Fibroblast of gingiva (primary cell): ENCODE measurements at places on chromosomes 13 and 19.
A peak's percentile ranks its signal among the peaks of the same experiment; 100 is the strongest.

DNA sequence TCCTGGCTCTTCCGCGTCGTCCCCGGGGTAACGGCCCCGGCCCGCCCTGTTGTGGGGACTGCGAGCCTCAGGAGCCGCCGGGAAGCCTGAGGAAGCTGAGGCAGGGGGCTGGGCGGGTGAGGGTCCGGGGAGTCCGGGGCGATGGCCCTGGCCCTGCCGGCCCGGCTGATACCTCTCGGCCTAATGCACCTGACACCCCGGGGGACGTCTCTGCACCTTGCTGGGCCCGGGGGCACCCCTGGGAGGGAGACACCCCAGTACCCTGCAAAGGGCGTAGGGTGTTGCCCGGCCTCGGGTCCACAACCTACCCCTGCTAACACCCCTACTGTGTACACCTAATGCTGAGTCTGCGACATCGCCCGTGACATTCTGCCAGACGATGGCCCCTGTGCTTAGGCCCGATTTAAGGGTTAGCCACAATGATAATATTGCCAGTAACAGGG is 410 bp downstream of the PIN1 start:
- no peak for DNase-seq

- DNase-seq, result no peak
These were observed 11.9 kb upstream of the GNA15 start for GRCh38 chr19:3123956-3124355.

DNA sequence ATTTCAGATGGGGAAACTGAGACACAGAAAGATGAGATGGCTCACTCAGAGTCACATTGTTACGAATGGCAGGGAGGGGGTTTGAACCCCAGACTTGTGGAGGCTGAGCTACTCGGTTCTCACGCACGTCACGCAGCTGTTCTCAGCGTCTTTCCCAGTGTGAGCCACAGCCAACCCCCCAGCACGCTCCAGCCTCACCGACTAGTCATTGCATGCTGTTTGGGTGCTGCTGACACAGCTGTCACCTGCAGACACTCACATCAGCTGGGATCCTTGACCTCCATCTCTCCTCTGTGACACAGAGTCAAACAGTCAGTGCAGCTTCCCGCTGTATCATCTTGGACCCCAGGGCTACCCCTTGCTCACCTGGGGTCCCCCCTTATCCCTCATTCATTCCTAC is 2.4 kb upstream of the NCAN start:
- no peak for DNase-seq

DNA sequence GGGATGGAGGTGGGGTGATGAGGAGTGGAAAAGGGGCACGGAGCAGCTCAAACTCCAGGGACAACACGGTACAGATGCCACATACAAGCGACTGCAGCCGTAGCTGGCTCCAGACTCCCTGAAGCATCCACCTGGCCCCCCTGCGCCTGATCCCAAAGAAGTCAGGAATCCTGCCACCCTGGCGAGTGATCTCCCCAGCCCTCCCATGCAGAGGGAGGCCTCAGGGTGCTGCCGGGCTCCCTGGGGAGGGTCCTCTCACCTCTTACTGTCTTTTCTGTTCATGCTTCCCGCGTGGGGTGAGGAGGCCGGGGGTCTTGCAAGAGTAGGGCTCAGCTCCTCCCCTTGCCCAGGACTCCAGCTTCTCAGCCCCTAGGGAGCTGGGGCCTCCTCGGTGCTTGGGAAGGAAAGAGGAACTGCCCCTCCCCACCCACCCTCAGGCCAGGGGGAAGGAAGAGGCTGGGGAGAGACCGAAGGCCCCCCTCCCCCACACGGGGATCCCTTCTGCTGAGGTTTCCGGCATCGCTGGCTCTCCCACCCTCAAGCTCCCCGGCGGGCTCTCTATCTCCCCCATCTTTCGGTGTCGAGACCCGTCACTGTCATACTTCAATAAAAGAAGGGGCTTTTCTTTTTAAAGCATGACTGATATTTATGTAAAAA is at the start of gene RASGRP4:
RASGRP4 (minus strand) TSS at position 410 of the 657 bp plus-strand sequence; CDS start at position 282, 128 bp downstream.
- no peak for DNase-seq

GRCh38 chr13:105097521-105097920 is 1437.9 kb downstream of the EFNB2 start:
- DNase-seq, result no peak

DNA sequence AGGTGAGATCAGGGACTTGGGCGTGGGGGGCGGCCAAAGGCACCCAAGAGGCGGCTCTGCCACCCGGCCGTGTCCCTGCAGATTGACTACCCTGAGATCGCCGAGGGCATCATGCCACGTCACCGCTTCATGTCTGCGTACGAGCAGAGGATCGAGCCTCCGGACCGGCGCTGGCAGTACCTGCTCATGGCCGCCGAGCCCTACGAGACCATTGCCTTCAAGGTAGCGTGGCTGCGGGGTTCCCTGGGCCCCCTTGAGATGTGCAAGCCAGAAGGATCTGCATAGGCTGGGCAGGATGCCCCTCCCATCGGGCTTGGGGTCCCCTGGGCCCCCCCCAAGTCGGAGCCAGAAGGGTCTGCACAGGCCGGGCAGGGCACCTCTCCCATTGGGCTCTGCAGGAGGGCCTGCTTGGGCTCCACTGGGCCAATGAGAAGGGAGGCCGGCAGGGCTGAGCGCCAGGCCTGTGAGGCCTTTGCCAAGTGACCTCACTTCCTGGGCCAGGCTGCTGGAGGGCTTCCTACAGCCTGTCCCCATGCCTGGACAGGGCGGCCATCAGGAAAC is 2.2 kb upstream of the AMH start:
- DNase-seq, result peak; percentile 48

- no peak for DNase-seq
These were observed 19.5 kb downstream of the CHERP start for GRCh38 chr19:16522559-16523377.

DNA sequence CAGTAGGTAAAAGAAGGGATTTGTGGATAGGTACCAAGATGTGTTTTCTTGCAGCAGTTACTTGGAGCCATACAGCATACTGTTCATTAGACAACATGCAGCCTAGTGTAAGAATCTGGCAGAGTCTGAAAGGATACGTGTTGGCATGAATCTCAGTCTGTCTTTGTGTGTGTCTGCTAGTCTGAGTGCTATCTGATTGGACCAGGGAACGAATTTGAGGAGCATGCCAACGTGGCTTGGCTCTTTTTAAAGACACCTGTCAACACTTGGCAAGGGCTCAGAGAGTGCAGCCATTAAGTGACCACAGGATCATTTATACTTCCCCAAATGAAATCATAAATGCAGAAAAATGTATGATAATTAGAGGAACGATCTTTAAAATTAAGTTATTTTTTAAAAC is 27.6 kb upstream of the ATXN8OS start:
- DNase-seq, result no peak

GRCh38 chr13:28564030-28564429 is 69.1 kb upstream of the FLT1 start:
- no peak for DNase-seq

GRCh38 chr13:19713186-19713965 is 69.4 kb downstream of the PSPC1 start:
- DNase-seq, result peak; percentile 32

- no peak for DNase-seq
These were observed 1357.9 kb downstream of the SLITRK5 start for GRCh38 chr13:89029062-89029461.

DNA sequence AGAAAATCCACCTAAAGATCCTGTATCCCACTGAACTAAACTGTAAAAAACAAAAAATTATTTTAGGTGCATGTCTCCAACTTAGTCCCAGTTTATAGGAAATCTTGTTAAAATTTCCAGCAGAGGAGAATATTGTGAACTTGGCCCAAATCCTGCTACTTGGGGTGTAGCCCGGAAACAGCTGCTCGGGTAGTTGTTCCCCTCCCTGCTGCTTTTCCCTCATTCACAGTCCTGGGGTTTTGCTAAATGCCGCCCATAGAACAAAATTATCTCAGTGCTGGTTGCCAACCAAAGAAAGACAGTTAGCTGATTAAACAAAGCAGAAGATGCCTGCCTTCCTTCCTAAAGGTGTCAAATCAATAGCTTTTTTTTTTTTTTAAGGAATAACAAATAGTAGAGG is 330.5 kb upstream of the KLF12 start:
- DNase-seq, result no peak

GRCh38 chr19:34118879-34119748 is 53.2 kb upstream of the LSM14A start:
- no peak for DNase-seq

GRCh38 chr13:95032121-95032520 is 269.1 kb downstream of the ABCC4 start:
- no peak for DNase-seq

GRCh38 chr13:93249364-93250306 is 23.0 kb downstream of the GPC6 start:
- peak; percentile 78 for DNase-seq

GRCh38 chr13:98706446-98707110 is 45.9 kb downstream of the SLC15A1 start:
- no peak for DNase-seq

DNA sequence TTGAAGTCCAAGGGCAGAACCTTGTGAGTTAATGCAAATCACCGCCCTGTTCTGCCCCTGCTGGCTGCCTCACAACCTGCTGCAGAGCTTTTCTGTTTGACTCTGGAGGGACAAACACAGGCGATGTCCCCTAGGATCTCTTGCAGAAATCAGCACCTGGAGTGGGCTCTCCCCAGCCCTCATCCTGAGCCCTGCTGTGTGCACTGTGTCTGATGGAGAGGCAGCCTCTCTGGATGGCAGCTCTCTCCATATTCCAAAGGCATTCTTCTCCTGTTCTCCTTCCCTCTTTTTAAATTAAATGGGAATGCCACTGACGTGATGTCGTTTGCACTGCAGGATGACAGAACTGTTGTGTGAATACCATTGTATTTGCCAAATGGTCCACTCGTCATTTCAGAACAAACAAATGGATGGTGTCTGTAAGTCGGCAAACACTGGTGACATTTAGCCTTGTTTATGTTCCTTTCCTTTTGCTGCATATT is 184.1 kb downstream of the ZNF536 start:
- no peak for DNase-seq

DNA sequence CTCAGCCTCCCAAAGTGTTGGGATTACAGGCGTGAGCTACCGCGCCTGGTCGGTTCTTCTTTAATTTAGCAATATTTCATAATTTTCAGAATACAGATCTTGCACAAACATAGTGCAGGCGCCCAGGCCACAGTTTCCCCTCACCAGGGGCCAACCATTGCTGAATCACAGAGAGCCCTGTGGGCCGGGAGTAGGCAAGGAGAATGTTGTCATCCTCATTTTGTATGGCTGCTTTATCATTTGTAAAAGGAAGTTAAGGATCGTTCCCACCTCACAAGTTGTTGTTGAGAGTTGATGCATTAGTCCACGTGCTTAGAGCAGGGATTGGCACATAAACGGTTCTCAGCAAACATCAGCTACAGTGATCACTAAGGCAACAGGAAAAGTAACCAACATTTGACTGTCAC is 30.2 kb downstream of the MEIS3 start:
- no peak for DNase-seq

GRCh38 chr13:59408738-59409137 is 755.0 kb downstream of the DIAPH3 start:
- DNase-seq, result no peak

- no peak for DNase-seq
These were observed 410.1 kb upstream of the HTR2A start for GRCh38 chr13:47306991-47307390.

GRCh38 chr19:11539495-11540365 is 1.1 kb downstream of the CNN1 start:
- DNase-seq, result no peak

- DNase-seq, result no peak
These were observed 537.6 kb downstream of the EFNB2 start for GRCh38 chr13:105997581-105998550.

- no peak for DNase-seq
These were observed 83.4 kb downstream of the SOX1 start for GRCh38 chr13:112150352-112150751.

GRCh38 chr19:47509170-47509847 is 5.6 kb downstream of the NAPA start:
- no peak for DNase-seq

DNA sequence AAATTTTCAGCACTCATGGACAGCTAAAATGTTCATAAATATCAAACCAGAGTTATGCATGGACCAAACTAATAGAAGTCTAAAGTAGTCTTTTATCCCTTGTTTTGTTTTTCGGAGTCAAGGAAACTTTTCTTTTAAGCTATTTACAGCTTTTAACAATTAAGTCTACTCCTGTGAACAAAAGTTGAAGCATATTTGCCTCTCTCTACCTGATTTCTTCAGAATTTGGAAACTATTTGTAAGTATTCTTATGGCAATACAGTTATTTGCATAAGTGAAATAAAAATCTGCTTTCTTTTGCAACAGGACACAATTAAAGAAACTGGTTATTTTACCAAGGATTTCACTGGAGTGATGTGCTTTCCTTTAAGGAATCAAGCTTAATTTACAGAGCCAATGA is 47.1 kb upstream of the ANKRD10 start:
- no peak for DNase-seq

- no peak for DNase-seq
These were observed 40.7 kb downstream of the GARRE1 start for GRCh38 chr19:34295103-34295502.

DNA sequence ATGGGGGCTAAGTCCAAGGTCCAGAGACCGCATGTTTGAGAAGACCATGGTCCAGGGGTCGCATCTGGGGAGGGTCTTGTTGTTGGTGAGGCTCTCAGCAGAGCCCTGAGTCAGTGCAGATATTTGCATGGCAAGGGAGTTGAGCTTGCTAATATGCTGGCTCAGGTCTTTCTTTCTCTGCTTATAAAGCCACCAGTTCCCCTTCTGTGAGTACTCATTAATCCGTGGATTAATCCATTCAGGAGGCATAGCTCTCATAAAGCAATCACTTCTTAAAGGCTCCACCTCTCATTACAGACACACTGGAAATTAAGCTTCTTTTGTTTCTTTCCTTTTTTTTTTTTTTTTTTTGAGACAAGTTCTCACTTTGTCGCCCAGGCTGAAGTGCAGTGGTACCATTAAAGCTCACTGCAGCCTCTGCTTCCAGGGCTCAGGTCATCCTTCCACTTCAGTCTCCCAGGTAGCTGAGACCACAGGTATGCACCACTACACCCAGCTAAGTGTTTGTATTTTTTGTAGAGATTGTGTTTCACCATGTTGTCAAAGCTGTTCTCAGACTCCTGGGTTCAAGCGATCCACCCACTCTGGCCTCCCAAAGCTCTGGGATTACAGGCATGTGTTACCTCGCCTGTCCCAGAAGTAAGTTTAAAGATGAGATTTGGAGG is 216.4 kb downstream of the SLITRK5 start:
- DNase-seq, result no peak

DNA sequence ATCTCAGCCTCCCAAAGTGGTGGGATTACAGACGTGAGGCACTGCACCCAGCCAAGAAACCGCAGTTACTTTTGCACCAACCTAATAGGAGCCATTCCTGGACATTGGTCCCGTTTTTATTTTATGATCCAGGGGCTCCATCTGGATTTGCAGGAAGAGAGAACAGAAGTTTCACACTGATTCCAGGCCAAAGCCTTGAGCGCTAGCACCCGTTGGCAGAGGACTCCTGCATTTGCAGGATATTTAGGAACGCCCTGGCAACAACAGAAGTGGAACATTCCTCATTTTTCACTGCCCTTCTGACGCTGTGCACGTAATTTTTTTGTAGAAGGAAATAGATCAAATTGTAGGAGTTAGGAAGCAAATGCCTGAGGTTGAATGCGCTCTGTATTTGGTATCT is 11.7 kb upstream of the SULT2A1 start:
- no peak for DNase-seq

GRCh38 chr13:50449465-50449864 is 394.0 kb downstream of the DLEU7 start:
- DNase-seq, result no peak

GRCh38 chr19:2542341-2543069 is 66.6 kb downstream of the GADD45B start:
- DNase-seq, result no peak
